ENCODE measurements at places on chromosomes 12 and 14. TPM values are rescaled to one million over a fixed set of nuclear protein-coding genes. Genes with fewer than 3 reads are reported as not detected.

The TAS2R20 gene
- total RNA-seq: 2.6 TPM

The NOVA1 gene
- 6.9 TPM for total RNA-seq

The AHNAK2 gene
- total RNA-seq: 3.6 TPM

The HOXC5 gene
- not detected for total RNA-seq

The KRT1 gene
- not detected for total RNA-seq

GRCh38 chr14:77988970-77989369 lies 181.2 kb upstream of the NRXN3 start:
- H3K27ac ChIP-seq: no peak overlapping the region
- no peak for DNase-seq
- H3K4me3 ChIP-seq: no peak overlapping the region
- H3K27me3 ChIP-seq: no peaks in the 10 kb centered on the region

- no peak overlapping the region for H3K4me3 ChIP-seq
- DNase-seq: no peak
- H3K36me3 ChIP-seq: no peaks in the 10 kb centered on the region
- peaks cover 51% of the 10 kb centered on the region for H3K4me1 ChIP-seq
These were observed 20.5 kb downstream of the RAP1B start for GRCh38 chr12:68631227-68631626.

DNA sequence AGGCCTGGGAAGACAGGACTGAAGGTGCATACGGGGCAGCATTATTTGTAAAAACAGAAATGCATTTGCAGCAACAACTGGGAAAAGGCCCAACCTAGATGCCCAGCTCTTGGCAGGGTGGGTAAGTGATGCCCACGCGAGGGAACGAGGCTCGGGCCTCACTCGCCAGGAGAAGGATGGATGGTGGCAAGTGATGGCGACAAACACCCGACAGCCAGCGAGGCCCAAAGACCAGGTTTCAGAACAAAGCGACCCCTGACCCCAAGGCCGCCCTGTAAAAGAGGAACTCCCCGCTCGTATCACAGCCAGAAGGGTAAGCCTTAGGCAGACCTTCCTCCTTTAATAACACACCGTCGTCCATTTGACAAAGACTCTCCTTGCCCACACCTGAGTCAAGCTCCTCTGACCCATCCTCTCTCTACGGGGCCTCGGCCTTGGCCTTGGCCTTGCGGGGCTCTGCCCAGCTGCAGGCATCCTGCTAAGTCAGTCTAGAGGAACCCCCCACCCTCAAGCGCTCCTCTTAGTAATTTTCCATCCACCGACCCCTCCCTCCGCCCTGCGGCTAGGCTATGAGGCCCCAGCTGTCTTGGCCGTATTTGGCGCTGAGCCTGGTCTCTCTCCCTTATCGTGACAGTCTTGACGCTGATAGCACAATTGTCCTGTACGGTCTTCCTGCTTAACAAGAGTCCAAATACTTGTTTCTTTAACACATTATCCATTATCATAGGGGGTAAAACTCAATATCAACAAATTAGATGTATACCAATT lies 80.2 kb downstream of the NCOR2 start:
- no peaks in the 10 kb centered on the region for H3K27me3 ChIP-seq
- no peaks in the 10 kb centered on the region for H3K36me3 ChIP-seq
- H3K27ac ChIP-seq: no peak overlapping the region
- no peak overlapping the region for H3K4me3 ChIP-seq

- H3K4me3 ChIP-seq: no peak overlapping the region
- no peak for DNase-seq
- no peaks in the 10 kb centered on the region for H3K27me3 ChIP-seq
- H3K4me1 ChIP-seq: no peaks in the 10 kb centered on the region
- H3K36me3 ChIP-seq: no peaks in the 10 kb centered on the region
- H3K27ac ChIP-seq: no peak overlapping the region
These were observed 1.9 kb downstream of the GPR68 start for GRCh38 chr14:91242635-91243034.

DNA sequence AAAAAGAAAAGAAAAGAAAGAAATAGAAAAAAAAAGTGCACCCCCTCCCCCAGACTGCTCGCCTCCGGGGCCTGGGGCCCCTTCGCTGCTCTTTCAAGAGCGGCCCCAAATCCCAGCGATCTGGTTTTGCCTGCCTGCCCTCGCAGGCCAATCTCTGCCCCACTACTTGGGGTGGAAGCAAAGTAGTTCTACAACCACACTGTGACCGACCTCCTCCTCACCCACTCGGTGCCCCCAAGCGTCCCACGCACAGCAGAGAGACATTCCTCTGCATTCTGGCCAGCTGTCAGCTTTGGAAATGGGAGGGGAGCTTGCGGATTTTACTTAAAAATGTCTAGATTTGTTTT lies 2.4 kb upstream of the TBX3 start:
- peaks cover 48% of the 10 kb centered on the region for H3K27me3 ChIP-seq
- H3K27ac ChIP-seq: no peak overlapping the region
- no peaks in the 10 kb centered on the region for H3K36me3 ChIP-seq
- DNase-seq: no peak

DNA sequence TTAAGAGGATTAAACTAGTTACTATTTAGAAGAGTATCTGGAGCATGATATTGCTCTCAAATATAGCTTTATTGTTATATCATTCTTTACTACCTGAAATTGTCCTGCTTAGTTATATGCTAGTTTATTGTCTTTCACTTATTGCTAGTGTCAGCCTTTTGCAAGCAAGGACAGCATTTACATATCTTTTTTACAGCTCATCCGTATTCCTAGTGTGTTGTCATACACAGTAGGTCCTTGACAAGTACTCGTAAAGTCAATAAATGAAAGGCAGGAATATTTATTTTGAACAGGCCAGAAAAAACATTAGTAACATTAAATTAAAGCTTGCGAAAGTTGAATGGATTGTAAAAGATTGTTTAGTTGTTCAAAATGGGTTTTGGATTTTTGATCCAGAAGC lies 35.0 kb downstream of the CRADD start:
- no peaks in the 10 kb centered on the region for H3K27me3 ChIP-seq
- DNase-seq: no peak
- H3K27ac ChIP-seq: no peak overlapping the region
- H3K4me3 ChIP-seq: no peak overlapping the region
- no peaks in the 10 kb centered on the region for H3K4me1 ChIP-seq

GRCh38 chr12:40947797-40948196 lies 240.3 kb upstream of the PDZRN4 start:
- H3K27ac ChIP-seq: no peak overlapping the region
- H3K27me3 ChIP-seq: no peaks in the 10 kb centered on the region
- no peaks in the 10 kb centered on the region for H3K36me3 ChIP-seq
- no peaks in the 10 kb centered on the region for H3K4me1 ChIP-seq

- no peaks in the 10 kb centered on the region for H3K27me3 ChIP-seq
- H3K27ac ChIP-seq: no peak overlapping the region
- DNase-seq: no peak
- no peak overlapping the region for H3K4me3 ChIP-seq
These were observed 31.5 kb downstream of the SLC6A12 start for GRCh38 chr12:182381-182892.

DNA sequence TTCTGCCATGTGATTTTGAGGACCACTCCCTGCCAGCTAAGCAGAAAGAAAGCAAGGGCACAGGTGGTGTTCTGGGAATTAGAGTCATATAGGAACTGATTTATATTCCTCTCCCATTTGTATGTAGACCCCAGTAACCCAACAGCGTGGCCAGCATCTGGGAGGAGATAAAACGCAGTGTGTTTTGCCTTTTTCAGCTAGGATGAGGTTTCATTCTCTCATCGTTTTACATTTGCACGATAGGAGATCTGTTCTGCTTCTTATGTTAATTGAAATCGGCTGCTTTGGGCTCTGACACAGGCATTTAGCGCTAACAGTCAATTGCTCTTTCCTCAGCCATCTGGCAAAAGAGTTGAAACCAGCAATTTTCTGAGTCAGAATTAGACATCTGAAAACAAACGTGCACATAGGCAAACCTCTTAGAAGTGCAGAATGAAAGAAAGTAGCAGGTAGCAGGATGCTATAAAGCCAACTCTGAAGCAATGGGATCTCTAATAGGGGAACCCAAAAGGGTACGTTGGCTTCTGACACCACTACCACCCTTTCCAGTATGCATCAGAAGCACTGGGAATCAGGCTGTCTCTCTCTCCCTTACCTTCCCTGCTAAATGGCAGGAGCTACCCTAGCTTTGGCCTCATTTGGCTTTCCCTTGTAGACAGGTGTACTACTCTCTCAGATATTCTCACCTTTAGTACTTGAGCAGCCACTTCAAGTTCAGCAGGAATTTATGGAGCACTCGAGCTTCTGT lies 219.1 kb downstream of the PHLDA1 start:
- H3K27me3 ChIP-seq: no peaks in the 10 kb centered on the region
- no peak for DNase-seq
- no peak overlapping the region for H3K27ac ChIP-seq

- H3K4me1 ChIP-seq: no peaks in the 10 kb centered on the region
- H3K27me3 ChIP-seq: no peaks in the 10 kb centered on the region
- H3K36me3 ChIP-seq: no peaks in the 10 kb centered on the region
- no peak overlapping the region for H3K27ac ChIP-seq
These were observed 41.3 kb downstream of the VDR start for GRCh38 chr12:47863467-47863866.

GRCh38 chr12:76020281-76020680 lies 11.3 kb downstream of the PHLDA1 start:
- no peaks in the 10 kb centered on the region for H3K36me3 ChIP-seq
- peaks cover 7% of the 10 kb centered on the region for H3K4me1 ChIP-seq
- no peak overlapping the region for H3K4me3 ChIP-seq
- no peak overlapping the region for H3K27ac ChIP-seq
- H3K27me3 ChIP-seq: no peaks in the 10 kb centered on the region

DNA sequence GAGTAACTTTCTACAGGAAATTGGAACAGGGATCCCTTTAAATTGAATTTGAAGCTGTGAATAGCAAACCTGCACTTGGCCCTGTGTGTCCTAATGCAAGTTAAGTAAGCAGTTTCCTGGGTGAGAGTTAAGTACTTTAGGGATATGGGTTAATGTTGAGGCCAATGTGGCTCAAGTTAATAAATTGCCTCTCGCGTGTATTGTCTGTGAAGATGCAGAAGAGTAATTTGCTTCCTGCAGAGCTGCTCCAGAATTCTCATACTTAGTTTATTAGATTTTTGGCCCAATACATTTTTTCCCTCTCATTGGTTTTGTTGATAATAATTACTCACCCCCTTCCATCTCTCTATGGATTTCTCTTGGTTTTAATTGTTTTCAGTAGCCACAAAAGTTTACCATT lies 86.5 kb downstream of the SLC25A47 start:
- DNase-seq: no peak
- no peak overlapping the region for H3K4me3 ChIP-seq
- H3K27me3 ChIP-seq: no peaks in the 10 kb centered on the region

GRCh38 chr12:67822826-67823225 lies 166.4 kb upstream of the IFNG-AS1 start:
- no peaks in the 10 kb centered on the region for H3K27me3 ChIP-seq
- no peak overlapping the region for H3K4me3 ChIP-seq
- no peaks in the 10 kb centered on the region for H3K4me1 ChIP-seq
- no peak overlapping the region for H3K27ac ChIP-seq
- no peak for DNase-seq

GRCh38 chr12:68203460-68203875 lies 22.1 kb downstream of the IL26 start:
- no peaks in the 10 kb centered on the region for H3K4me1 ChIP-seq
- H3K27ac ChIP-seq: no peak overlapping the region
- H3K36me3 ChIP-seq: no peaks in the 10 kb centered on the region
- H3K27me3 ChIP-seq: no peaks in the 10 kb centered on the region
- H3K4me3 ChIP-seq: no peak overlapping the region

DNA sequence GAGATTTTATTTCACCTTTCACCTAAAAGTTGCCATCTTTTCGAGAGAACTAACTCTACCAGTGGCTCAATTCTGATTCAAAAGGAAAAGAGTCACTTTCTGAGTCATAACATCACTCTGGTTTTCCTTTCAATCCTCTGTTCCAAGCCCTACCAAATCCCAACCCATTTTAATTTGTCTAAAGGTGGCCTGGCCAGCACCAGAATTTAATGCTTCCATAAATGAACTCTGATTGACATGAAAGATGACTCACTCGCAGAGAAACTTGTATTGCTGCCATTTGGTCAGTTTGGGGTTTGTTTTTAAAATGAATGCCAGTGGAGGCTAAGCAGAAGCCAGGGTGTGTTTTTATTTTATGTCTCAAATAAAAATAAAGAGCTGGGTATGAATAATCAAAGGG lies 117.4 kb upstream of the SOX5 start:
- H3K4me1 ChIP-seq: no peaks in the 10 kb centered on the region
- no peak overlapping the region for H3K4me3 ChIP-seq
- H3K27ac ChIP-seq: no peak overlapping the region
- no peaks in the 10 kb centered on the region for H3K27me3 ChIP-seq
- H3K36me3 ChIP-seq: no peaks in the 10 kb centered on the region
- no peak for DNase-seq

GRCh38 chr12:47356129-47356700 lies 276.5 kb upstream of the AMIGO2 start:
- no peaks in the 10 kb centered on the region for H3K27me3 ChIP-seq
- no peaks in the 10 kb centered on the region for H3K4me1 ChIP-seq
- H3K4me3 ChIP-seq: no peak overlapping the region
- no peak for DNase-seq

GRCh38 chr14:56561606-56562005 lies 18.0 kb upstream of the TMEM260 start:
- H3K27me3 ChIP-seq: no peaks in the 10 kb centered on the region
- H3K27ac ChIP-seq: no peak overlapping the region
- no peak overlapping the region for H3K4me3 ChIP-seq

DNA sequence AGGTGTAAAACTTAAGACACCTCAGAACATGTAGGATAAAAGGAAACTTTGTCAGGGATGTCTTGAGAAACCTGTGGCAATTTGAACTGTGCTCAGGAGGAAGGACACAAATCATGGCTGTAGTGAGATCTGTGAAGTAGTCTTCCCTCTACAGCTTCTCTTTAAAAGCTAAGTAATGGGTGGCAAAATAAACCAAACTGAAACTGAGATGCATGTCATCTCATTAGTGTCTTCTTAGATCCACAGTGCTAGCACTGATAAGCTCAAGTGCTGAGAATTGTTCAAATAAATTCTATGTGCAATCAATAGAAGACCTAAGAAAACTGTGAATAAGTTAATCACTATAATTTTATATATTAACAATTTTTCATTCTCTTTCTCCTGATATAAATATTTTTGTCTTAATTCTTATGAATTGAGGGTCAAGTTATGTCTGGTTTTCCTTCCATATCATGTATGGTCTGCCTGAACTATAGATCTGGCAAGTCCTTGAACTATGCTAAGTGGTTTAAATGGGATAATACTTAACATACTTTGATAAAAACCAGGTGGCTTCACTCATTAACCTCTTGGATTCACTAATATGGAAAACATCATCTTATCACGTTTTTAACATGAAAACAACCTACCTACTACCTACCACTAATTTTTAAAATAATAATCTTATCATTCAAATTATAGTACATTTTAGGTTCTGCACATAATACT lies 27.2 kb downstream of the SYT1 start:
- H3K4me1 ChIP-seq: no peaks in the 10 kb centered on the region
- no peaks in the 10 kb centered on the region for H3K36me3 ChIP-seq
- H3K4me3 ChIP-seq: no peak overlapping the region
- no peak overlapping the region for H3K27ac ChIP-seq
- no peak for DNase-seq

DNA sequence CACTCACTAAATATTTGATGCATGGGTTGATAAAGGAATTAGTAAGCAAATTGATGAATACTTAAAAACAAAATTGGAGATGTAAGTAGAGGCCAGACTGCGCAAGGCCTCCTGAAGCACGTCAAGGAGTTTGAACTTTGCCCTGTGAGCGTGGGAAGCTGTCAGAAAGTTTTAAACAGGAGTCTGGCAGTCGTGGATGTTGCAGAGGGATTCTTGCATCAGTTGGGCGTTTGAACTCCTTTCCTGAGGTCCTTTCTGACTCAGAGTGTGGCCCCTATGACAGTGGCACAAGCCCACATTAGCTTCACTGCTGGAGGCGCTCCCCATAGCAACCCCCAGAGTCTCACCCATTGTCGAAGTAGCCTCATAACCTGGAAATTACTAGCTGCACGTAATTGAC lies 17.9 kb upstream of the IL22 start:
- no peak for DNase-seq
- no peak overlapping the region for H3K27ac ChIP-seq
- H3K4me1 ChIP-seq: no peaks in the 10 kb centered on the region
- H3K4me3 ChIP-seq: no peak overlapping the region
- H3K27me3 ChIP-seq: no peaks in the 10 kb centered on the region

Measured in body of pancreas (tissue), 4 donors.